ENCODE measurements at places on chromosomes 4 and X.

DNA sequence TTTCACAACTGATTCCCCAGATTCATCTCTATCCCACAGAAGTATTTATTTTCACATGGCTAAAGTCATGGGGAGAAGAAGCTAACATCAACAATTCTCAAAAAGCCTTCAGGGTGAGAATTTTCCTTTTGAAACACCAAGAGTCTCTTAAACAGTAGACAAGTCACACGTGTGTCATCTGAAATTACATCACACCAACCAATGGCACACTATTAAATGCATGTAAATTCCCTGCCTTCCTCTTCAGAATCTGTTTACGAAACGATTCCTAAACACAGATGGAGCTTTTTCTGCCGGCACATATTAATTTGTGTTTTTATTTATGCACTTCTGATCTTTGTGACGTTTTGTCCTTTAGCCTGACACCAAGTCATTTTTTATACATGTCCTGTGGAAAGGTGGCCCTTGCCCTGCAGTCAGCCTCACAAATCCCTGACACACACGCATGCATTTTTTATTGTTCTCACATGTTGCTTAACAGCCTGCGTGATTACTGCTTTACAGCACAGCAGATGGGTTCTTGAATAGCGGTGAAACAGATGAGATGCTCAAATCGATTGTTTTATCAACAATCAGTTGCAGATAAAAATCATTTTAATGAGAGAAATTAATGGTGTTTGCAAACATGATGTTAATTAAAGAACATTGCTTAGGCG is 735.9 kb upstream of the TENM3 start:
- DNase-seq = no peak

DNA sequence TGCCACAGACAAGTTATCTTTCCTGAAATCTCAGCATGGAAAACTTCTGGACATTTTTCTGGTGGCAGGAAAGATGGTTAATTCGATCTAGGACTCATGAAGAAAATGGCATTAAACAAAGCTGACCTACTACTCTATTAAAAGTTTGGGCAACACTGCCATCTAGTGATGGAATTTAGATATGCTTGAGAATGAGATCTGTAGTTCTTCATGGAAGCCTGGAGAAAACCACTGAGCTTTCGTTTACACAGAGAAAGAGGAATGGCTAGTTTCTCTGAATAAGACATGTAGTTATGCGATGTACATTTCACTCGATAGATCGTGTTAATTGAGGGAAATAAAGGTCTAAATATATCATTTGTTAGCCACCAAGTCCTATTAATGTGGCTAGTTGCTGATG is 51.7 kb upstream of the CHRDL1 start:
- peak; percentile 68 for DNase-seq

DNA sequence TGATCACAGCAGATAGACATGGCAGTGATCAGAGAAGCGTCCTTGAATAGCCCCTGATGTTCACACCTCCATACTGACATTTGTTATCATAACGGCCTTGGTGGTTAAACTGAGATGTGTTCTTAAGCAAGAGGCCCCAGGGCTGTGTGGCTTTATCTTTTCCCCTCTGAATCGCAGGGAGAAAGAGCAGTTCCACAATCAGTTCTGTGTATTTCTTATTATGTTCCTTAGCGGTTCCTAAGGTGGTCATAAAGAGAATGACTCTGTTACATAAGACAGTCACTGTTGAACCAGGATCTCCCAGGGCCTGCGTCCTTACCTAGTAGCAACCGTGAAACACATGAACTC is 52.8 kb upstream of the CBR4 start:
- no peak for DNase-seq

GRCh38 chr4:122876456-122876855 is 45.9 kb downstream of the NUDT6 start:
- DNase-seq = no peak

GRCh38 chrX:1386338-1387127 is 5.4 kb downstream of the SLC25A6 start:
- no peak for DNase-seq

DNA sequence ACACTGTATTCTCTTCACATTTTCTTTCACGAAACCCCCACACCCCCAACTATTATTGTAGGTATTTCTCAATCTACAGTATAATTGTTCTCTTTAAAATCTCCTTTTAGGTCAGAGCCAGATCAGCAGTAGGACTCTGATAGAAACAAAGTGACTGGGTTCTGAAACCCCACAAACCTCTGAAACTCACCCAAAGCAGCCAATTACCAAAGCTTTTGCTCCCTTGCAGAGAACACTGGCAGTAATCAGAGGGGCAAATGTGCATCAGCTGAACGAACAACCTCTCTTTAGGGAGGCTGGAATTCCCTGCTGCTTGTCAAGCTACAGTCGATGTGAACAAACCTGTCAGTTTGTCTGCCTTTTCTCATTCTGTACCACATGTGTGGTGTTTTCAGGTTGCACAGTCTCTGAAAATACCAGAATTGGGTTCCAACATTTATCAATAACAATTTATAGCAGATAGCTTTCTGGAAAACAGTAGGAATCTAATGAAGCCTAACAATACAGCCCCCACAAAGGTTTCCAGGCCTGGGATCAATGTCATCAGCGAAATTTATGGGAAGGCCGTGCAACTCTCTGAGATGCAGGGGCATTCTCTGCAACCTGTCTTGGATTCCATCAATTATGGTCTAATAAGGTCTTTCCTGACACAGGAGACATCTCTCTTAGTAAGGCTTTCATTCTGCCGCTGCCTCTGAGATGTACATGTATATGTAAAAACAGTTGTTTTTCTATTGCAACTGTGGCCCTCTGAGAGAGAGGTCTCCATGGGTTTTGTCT is 395.9 kb downstream of the GPAT3 start:
- no peak for DNase-seq

- no peak for DNase-seq
These were observed 100.7 kb downstream of the SYNPO2 start for GRCh38 chr4:118989098-118990080.

DNA sequence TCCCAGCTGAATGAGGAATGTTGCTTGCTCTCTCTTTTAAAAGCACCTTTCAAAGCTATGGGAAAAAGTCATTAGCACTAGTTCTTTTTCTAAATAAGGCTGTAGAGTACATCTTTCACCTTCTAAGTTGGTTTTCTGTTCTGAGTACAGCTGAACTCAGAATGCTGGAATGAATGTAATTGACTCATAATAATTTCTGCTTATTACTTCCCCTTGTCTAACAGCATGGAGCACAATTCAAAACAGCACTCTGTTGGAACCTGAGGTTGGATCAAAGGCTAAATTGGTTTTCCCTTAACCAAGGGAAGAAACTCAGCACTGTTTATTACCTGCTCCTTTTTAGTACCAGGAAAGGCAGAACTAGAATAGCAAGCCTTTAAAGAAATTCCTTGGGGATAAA is 33.5 kb upstream of the CYP2U1 start:
- DNase-seq = no peak

DNA sequence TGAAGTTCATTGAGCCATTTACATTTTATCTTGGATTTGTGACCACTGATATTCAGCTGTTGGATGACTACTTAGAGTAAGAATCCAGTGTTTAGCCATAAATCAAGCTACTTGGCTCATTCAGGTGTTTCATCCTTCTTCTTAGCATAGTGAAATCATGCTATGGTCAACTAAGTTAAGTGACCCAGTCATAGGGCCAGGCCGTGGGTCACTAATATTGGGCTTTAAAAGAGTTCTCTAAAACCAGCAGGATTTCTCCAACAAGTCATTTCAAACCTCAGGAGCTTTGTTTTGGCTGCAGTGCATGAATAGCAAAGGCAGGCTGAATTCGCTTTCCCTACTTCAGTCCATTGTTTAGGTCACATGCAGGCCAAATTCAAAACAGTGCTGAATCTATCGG is 181.0 kb downstream of the MAML3 start:
- no peak for DNase-seq

DNA sequence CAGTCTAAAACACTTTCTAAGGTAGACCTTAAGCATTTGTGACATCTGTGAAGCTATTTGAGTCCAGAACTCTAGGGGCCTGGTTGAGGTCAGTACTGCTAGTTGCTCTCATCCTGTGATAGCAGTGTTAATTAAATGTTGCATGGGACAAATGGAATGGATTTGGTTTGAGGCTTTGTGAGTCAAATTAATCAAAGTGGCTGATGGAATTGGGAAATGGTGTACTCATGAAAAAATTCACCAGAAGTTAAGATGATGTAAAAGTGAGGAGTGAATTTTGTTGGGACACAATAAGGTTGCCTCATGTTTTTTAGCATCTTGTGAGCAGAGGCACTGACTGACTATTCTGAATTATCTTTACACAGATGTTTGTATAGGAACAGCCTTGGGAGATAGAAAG is 99.2 kb upstream of the ARSJ start:
- no peak for DNase-seq

DNA sequence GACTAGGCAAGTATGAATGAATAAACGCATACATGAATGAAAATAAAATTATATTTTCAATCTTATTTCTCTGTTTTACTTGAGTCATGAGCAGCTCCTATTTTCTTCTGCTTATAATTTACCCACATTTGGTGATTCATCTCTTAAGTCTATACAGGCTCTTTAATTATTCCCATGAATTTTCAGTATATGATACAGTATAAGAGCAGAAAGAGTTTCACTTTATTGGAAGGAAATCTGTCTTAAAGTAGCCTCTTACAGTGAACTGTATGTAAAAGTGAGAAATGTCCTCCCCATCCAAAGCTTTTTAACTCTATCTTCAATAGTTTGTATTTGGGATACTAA is 50.8 kb downstream of the TMEM165 start:
- DNase-seq = no peak

GRCh38 chr4:159229164-159229563 is 126.3 kb downstream of the RAPGEF2 start:
- no peak for DNase-seq

DNA sequence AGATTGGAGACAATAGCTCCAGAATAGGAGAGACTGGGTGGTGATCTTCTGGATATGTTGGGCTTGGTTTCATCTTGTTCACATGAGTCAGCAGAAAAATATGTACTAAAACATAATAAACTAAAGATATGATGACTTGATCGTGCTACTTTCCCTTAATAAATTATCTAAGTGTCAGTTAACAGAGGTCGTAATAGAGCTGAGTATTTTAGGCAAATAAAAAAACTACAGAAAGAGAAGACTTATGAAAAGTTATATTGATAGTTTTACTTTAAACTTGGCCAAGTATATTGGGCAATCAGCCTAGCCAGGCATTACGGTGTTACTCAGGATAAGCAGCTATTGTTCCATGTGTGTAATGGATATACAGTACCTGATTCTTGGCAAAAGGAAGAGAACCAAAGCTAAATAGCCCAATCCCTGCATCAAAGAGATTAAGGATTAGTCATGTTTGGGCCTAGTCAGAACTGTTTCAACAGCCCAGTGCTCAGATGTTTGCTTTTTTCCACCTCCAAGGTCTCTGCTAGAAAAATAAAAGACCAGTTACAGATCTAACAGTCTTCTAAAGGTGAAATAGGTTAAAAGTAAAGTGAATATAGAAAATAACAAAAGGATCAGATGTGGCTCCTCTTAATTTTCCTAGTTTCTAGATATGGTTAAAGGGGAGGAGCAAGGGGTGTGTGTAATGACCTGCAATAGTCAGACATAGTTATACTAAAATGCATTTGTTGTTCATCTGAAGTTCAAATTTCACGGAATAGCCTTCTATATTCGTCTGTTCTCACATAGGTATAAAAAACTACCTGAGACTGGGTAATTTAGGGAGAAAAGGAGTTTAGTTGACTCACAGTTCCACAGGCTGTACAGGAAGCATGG is 262.6 kb downstream of the ADGRL3 start:
- DNase-seq = no peak

DNA sequence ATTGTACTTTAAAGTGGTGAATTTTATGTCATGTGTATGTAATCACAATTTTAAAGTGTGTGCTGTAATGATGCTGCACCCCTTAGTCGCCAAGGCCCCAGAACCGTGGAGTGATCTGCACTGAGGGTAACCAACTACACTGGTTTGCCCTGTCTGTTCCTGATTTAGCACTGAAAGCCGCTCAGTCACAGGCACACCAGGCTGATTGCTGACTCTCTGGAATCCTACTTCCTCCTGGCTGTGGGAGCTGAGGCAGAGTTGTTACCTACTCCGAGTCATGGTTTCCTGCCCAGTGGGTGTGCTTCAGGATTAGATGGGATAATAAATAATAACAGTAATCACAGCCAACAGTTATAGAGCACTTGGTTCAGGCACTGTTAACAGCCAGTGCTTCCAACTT is 645.4 kb downstream of the BCOR start:
- DNase-seq = no peak
